Inflammatory macrophage treated with lipopolysaccharide for 4 hours (primary cell): ENCODE measurements at places on chromosomes 4 and X.
A peak's percentile ranks its signal among the peaks of the same experiment; 100 is the strongest.

GRCh38 chrX:12911122-12911470, 4.7 kb downstream of the TLR8 start:
- no peak for DNase-seq

- DNase-seq: no peak
Observed at GRCh38 chr4:19177616-19178015, 1074.1 kb upstream of the SLIT2 start.

GRCh38 chr4:125357675-125358074, 42.9 kb downstream of the FAT4 start:
- no peak for DNase-seq

GRCh38 chrX:107677909-107678308, 49.6 kb downstream of the PRPS1 start:
- DNase-seq: no peak

DNA sequence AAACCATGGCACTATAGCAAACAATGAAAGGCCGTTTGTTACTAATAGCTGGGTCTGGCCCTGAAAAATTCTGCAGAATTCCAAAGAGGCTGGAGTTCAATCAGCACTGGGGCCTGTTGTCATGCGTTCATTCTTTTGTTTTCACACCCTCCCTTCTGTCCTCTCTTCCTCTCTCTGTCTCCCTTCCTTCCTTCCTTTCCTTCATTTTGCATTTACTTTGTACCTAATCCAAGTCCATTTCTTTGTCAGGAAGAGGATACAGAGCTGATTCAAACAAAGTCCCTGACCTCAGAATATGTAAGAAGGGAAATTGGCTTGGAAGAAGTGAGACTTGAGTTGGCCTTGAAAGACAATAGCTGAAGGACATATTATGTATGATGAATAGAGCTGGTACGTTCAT, 119.6 kb upstream of the LDB2 start:
- DNase-seq: no peak

- DNase-seq: no peak
Observed at GRCh38 chr4:70737006-70737405, 15.2 kb downstream of the RUFY3 start.

GRCh38 chr4:42144028-42144427, 8.4 kb downstream of the BEND4 start:
- DNase-seq: no peak

- no peak for DNase-seq
Observed at GRCh38 chr4:185909972-185910371, 98.0 kb upstream of the SORBS2 start.

DNA sequence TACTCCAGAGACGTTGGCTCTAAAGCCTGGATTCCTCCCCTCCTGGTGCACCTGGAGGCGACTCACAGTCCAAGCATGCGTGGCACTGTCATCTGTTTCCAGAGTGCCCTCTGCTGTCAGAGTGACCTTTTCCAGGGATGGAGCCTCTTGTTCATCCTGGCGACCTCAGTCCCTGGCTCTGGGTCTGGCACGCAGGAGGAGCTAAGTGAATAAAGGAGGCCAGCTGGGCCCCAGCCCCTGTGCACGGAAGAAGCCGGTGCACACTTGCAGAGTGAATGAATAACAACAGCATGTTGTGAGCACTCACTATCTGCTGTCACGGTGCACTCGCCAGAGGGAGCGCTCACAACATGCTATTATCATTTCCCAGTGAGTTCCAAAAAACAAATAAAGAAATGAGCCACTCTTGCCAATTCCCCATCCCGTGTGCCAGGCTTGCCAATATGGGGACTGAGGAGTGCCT, 27.8 kb upstream of the PSAPL1 start:
- no peak for DNase-seq

DNA sequence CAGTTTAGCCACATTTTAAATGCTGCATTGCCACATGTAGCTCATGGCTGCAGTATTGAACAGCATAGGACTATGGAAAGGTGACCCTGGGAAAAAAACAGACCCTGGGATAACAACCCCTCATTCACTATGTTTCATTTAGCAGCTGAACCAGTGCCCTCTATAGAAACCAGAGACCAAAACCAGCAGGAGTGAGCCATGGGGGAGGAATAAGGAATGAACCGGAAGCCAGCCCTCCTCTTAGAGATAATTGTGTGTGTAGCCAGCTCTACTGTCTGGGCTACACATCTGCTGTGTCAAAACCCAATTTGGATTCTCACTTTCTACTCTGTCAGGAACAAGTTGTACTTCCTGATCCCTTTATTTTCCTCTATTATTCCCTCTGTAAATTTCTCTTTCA, 158.5 kb upstream of the S100G start:
- no peak for DNase-seq

- no peak for DNase-seq
Observed at GRCh38 chr4:146640465-146641061, 1.9 kb downstream of the POU4F2 start.

DNA sequence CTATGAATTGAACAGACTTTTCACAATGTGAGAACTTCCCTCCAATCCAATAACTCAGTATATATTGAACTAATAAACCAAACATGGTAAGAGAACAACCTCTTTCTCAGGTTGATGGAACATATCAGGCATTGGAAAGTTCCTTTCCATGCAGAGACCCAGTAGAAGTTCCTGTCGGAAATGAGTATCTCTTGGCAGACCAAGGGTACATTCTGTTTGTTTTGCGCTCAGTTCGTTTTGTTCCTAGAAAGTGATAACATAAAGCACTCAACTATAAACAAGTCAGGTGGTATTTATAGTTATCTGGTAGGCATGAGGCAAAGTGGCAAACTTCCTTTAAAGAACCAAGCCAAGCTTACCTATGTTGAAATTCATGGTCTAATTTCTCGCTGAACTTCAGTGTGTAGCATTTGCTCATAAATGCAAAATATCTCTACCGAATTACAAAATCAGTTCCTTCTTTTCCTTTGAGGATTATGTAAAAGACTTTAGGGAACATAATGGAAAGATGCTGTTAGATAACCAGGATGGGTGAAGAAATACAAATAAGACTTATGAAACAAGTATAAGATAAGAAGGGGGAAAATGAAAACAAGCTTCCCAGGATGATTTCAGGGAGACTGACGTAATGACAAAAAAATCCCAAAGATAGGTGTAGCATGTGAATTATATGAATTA, 120.3 kb downstream of the ARHGAP24 start:
- peak; percentile 55 for DNase-seq

DNA sequence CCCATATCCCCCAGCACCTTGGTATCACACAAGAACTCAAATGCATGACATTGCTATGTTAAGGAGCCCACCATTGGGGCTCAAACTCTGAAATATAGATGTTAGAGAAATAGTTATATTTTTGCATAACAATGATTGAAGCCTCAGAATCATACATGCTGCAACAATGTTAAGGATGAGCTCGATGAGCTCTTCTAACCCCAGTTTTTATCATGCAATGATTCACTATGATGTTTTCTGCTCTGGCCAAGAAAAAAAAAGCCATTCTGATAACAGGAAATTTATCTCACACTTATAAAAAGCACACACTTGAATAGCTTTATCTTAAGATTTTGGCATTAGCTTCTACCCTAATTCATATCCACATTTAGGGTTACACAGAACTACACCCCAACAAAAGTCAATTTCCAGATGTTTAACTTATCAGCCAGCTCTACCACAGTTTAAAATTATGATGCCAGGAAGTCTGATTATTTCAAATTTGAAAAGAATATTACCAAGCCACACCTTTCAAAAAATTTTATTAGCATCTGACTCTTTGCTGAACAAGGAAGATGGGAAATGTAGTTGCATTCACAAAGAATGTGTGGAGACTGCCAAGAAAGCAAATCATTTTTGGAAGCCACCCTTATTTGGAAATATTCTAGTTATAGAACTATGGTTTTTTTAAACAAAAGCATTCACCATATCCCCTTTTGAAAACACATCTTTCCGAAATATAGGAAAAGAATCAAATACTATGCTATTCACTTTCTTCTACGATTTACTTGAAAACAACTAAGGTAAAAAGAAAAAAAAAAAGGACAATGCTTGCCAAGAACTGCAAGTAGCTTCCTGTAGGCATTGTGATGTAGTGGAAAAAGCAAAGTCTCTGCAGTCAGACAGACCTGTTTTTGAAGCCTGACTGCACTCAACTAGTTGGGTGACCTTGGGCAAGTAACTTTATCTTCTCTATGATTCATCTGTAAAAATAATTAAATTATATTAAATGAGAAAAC, 100.8 kb upstream of the PLS3 start:
- no peak for DNase-seq

DNA sequence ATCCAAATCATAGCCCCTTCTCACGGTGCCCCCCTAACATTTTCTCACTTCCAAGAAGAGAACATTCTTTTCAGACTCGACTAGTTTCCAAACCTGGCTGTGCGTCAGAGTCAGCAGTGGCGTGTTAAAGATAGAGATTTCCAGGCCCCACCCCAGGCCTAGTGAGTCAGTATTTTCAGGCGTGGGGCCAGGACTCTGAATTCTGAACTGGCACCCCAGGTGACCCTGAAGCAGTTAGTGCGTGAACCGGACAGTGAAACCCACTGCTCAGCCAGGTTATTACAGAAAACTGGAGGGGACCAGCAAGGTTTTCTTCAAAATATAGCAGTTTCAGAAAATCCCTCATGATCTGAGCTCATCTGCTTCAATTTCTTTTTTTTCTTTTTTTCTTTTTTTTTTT, 35.0 kb upstream of the BCOR start:
- no peak for DNase-seq

- DNase-seq: no peak
Observed at GRCh38 chr4:132195176-132195575, 953.9 kb upstream of the PCDH10 start.

GRCh38 chrX:48574270-48575266, at the start of gene RBM3:
TSS of gene RBM3 (plus strand) at chrX:48574484. CDS start at chrX:48575181, 697 bp downstream.
- DNase-seq: peak; percentile 94

DNA sequence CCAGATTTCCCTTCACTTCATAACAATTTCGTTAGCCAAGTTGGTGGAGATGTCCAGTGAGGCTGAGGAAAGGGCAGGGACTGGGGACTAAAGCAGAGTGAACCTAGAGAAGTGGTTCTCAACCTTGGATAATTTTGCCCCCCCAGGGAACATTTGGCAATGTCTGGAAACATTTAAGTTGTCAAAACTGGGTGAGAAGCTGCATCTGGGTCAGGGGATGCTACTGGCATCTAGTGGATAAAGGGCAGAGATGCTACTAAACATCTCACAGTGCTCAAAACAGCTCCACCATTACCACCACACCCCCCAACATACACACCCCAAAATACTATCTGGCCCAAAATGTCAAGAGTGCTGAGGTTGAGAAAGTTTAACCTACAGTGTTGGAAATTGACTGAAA, 32.0 kb upstream of the FGF16 start:
- no peak for DNase-seq

GRCh38 chrX:137432609-137433008, 133.3 kb upstream of the ZIC3 start:
- no peak for DNase-seq

DNA sequence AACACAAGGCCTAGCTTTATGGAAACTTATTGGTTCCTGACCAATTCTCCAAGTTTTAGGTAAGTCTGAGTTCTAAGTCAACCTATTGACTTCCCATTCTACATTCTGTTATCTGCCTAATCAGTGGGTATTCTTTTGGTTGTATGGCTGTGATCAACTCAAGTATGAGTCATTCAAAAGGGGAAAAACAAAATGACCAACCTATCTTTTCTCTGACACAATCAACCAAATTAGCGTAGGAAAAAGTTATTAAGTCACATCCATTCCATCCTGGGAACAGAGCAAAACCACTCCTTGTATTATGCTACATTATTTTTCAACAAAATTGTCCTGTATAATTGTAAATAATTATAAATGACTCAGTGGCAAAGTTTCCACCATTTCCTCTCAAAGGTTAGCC, 136.2 kb downstream of the SHROOM4 start:
- DNase-seq: no peak

- DNase-seq: no peak
Observed at GRCh38 chr4:12421364-12421763, 992.7 kb upstream of the HS3ST1 start.

DNA sequence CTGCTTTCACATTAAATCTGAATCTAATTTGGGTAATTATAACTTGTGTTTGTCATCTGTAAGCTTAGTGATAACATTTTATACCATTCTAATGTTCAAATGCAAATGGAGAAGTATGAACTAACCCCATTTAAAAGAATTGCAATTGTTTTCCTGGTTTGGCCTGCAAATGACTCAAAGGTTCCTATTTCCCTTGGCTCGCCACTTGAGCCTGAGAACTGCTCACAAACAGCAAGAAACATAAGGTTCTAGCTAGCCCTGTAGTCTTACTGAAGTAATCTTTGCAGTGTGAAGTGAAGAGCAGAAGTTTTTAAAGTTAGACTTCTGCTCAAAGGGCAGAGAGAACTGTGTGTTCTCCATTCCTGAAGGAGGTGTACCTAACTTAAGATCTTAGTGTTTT, 27.2 kb downstream of the UPRT start:
- DNase-seq: no peak
